ENCODE measurements at places on chromosomes 6 and 20.

- H3K27me3 ChIP-seq, result no peaks in the 10 kb centered on the region
- no peaks in the 10 kb centered on the region for H3K4me1 ChIP-seq
- peak; percentile 62 for DNase-seq
- H3K27ac ChIP-seq, result no peak overlapping the region
- H3K4me3 ChIP-seq, result no peak overlapping the region
These were observed 16.1 kb upstream of the SLC17A3 start for GRCh38 chr6:25889877-25890853.

GRCh38 chr6:157235600-157236039 lies 87.7 kb downstream of the TMEM242 start:
- H3K36me3 ChIP-seq, result no peaks in the 10 kb centered on the region
- no peak overlapping the region for H3K27ac ChIP-seq

DNA sequence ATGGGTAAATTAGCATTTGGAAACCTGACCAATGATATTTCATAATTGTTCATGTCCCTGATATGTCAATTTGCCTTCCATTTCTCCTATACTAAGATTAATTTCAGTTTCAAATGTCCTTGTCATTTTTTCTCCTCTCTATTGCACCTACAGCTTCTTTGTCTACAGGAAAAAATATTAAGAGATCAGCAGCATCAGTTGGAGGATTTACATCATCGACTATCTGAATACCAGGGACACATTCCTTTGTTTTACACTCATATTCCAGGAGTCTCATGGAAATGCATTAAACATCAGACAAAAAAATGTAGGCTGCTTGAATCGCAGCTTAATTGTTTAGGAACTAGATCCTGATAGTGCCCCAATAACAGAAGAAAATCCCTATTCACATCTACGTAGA lies 188.2 kb downstream of the PRKN start:
- H3K36me3 ChIP-seq, result no peaks in the 10 kb centered on the region
- no peaks in the 10 kb centered on the region for H3K27me3 ChIP-seq
- no peak overlapping the region for H3K4me3 ChIP-seq
- H3K27ac ChIP-seq, result no peak overlapping the region
- peak; percentile 34 for DNase-seq

DNA sequence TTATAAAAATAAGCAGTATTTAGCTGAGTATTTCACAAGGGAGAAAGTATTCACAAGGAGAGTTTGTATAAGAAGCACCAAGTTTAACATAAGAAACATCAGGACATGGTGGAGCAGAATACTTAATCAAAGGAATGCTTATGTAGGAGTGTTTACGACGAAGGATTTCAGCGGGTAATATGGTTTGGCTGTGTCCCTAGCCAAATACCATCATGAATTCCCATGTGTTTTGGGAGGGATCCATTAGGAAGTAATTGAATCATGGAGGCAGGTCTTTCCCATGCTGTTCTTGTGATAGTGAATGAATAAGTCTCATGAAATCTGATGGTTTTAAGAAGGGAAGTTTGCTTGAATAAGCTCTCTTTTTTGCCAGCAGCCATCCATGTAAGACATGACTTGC lies 1099.1 kb upstream of the ADGRB3 start:
- H3K4me3 ChIP-seq, result no peak overlapping the region
- H3K27ac ChIP-seq, result no peak overlapping the region
- H3K4me1 ChIP-seq, result no peaks in the 10 kb centered on the region
- H3K27me3 ChIP-seq, result no peaks in the 10 kb centered on the region
- no peak for DNase-seq

GRCh38 chr6:169862892-169863525 lies 111.6 kb downstream of the ERMARD start:
- H3K27ac ChIP-seq, result no peak overlapping the region
- no peaks in the 10 kb centered on the region for H3K36me3 ChIP-seq
- H3K4me1 ChIP-seq, result peaks cover 22% of the 10 kb centered on the region
- no peak overlapping the region for H3K4me3 ChIP-seq
- no peaks in the 10 kb centered on the region for H3K27me3 ChIP-seq

GRCh38 chr6:7241709-7242645 lies 71.0 kb downstream of the SSR1 start:
- peak overlapping the region; percentile 55 for H3K27ac ChIP-seq
- no peak overlapping the region for H3K4me3 ChIP-seq
- peaks cover 40% of the 10 kb centered on the region for H3K36me3 ChIP-seq
- H3K4me1 ChIP-seq, result peaks cover 27% of the 10 kb centered on the region
- DNase-seq, result peak; percentile 63
- H3K27me3 ChIP-seq, result no peaks in the 10 kb centered on the region

All from muscle of leg (tissue), 16 donors.